ENCODE measurements at places on chromosomes 12 and 14. TPM values are rescaled to one million over a fixed set of nuclear protein-coding genes. Genes with fewer than 3 reads are reported as not detected.
A peak's percentile ranks its signal among the peaks of the same experiment; 100 is the strongest.

DNA sequence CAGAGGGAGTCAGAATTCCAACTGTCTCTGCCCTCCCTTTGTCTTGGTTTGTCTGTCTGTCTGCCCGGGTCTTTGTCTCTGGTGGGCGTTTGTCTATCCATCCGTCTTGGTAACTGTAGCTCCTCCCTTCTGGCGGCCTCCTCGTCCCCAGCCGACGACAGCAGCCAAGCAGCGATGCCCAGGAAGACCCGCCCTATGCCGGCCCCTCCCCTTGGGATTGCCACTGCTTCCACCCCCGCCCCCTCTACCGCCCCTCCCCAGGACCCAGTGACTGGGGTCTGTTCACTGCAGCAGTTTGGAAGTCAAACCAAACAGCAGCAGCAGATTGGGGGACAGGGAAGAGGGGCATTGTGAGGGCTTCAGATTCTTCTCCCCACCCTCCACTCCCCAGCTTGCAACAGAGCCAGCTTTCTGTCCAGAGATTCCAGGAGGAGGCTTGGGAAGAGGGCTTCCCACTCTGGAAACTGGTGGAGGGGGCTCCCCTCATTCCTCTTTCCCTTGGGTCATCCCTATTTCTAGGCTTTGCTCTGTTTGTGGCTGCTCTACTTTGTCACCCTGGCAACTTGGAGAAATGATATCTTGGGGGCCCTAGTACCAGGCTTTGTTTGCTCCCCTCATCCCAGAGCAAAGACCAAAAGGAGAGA lies 2.4 kb upstream of the RARG start:
- peak; percentile 48 for DNase-seq

DNA sequence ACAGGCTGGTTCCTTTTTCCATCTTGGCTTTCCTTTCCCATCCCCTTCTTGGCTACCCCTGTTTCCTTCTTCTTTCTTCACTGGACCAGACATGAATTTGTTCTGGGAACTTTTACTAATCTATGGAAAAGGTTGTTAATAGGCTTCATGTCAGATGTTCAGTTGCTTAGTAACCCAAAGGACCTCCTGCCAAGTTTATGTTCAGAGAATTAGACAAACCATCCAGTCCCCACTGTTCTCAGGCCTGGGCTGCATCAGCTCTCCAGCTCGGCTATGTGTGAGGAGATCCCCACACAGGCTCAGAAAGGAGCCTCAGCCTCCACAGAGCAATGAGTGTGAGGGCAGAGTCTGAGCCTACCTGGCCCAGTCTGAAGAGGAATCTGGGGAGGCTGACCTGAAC lies 78.0 kb downstream of the AKAP6 start:
- DNase-seq, result no peak

DNA sequence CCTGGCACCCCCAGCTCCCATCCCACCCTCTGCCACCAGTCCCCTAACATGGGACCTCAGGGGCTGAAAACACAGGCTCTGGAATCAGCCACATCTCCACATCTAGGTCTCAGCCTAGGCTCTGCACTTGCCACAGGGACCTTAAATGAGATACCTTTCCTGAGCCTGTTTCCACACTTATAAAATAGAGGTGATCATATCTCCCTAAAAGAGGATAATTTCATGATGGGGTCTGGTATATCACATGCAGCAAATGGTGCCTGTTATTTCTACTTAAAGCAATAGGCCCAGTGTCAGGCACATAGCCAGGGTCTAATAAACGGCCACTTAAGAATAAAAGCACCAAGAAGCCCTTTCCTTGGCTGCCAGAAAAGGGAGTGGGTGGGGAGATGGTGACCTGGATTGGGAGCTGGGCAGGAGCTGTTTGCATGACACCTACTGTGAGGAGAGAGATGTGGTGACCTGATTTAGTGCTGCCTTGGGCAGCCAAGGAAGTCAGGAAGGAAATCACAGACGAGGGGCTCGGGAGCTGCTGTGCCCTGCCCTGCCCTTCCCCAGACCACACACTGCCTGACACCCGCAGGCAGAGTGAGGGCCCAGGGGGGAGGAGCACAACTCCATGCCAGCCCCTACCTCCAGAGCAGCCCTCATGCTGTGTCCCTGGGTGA lies 71.2 kb downstream of the IRF2BPL start:
- DNase-seq, result no peak

The RAB5B gene
- 51.4 TPM for total RNA-seq

The ANG gene
- total RNA-seq, result 9.6 TPM

DNA sequence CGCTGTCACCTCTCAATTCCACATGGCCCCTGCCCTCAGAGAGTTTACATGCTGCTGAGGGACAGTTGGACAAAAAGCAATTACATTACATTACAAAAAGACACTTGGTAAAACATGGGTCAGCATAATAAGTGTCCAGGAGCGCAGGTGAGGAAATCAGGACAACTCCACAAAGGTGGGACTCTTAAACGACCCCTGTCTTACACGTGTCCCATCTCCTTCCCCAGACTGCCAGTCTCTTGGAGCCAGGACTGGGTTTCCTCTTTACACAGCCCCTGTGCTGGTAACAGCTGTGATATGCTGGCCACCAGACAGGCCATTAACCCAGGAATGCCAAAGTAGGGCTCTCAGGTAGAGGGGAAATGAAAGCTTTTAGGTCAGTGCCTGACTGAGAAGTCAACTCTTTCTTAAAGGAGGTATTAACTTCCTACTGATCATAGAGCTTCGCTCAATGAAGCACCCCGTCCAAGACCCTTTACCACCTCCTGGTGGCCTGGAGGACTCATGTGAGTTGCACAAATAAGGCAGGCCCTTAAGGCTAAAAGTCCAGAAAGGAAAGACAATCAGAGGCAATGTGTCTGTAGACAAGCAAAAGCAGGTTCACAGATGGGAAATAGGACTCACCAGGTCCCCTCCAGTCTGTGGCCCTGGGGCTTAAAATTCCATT lies 55.5 kb downstream of the ANO2 start:
- no peak for DNase-seq

GRCh38 chr14:98404811-98405210 lies 867.2 kb downstream of the BCL11B start:
- DNase-seq, result no peak

- DNase-seq, result no peak
Measured at GRCh38 chr12:31732926-31733548, 4.2 kb upstream of the AMN1 start.

DNA sequence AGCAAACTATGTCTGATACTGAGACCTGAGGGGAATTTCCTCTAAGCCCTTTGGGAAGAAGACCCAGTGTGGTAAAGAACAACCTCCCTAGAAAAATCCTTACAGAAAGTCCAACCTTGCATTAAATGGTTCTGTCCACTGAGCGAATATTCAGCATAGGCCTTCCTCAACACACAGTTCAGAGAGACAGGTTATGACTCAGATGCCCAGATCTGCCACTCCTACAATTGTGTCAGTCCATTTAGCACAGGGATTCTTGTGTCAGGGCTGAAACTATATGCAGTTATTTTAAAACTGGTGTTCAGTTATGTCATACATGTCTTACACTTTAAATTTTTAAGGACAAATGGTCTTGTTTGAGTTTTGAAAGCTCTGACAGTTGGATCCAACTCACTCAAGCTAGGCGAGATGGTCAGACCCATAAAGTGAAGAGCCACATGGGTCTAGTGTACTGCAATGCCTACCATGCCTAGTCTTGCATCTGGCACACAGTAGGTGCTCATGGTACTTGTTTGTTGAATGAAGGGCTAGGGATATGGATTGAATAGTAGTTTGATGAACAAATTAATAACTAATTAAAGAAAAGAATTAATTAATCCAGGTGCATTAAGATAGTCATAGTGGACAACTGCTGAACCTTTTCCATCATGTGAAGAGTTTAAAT lies 207.5 kb upstream of the PWP1 start:
- no peak for DNase-seq

GRCh38 chr12:11545484-11546330 lies 103.8 kb upstream of the ETV6 start:
- no peak for DNase-seq

The NFATC4 gene
- 33.7 TPM for total RNA-seq
